CD4-positive, alpha-beta T cell treated with Interleukin-6 at 100 ng/mL for 8 hours (primary cell): ENCODE measurements at places on chromosomes 5 and 9.
A peak's percentile ranks its signal among the peaks of the same experiment; 100 is the strongest.

GRCh38 chr5:6574111-6574510 is 58.7 kb downstream of the NSUN2 start:
- DNase-seq: no peak

GRCh38 chr5:179154991-179155955 is 95.1 kb downstream of the ZNF354C start:
- no peak for DNase-seq

DNA sequence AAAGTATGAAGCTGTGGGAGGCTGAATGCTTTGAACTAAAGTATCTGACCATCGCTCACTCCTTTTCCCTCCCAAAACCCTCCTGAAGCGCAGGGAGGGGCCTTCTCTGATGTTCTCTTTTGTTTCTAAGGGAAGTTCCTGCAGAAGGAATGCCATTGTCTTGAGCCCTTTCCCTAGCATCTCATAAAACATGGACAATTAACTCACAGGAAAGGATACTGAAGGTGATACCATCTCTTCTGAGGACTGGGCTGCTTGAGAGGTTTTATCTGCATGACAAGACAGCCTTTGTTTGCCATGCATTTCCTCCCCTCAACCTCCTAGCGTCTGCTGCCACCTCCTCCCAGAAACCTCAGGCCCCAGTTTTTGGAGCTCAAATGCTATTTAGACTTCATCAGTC is 4.3 kb upstream of the RMND5B start:
- no peak for DNase-seq

DNA sequence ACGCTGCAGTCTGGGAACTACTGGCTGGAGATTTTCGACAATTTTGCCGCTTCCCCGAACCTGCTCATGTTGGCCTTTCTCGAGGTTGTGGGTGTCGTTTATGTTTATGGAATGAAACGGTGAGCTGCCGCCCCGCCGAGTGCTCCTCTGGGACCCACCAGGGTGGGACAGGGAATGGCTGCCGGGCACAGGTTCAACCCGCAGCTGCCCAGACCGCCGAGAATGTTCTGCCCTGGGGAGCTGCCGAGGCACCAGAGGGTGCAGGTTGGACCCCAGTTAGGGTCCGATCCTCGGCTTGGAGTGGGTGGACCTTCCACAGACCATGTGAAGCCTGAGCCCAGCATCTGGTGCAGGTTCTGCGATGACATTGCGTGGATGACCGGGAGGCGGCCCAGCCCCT is 19.1 kb downstream of the SLC6A18 start:
- DNase-seq: no peak

DNA sequence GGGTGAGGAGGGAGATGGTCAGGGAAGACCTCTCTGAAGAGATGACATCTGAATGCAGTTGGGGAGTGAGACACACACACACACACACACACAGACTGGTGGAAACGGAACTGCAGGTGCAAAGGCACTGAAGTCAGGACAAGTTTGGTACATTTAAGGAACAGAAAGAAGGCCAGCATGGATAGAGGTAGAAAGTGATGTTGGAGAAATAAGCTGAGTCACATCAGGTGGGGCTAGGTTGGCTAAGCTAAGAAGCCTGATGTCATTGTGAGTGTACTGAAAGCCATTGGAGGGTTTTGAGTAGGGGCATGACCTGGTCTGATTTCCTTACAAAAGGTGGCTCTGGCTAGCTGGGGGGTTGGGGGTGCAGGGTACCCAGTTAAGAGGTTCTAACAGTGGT is 3.1 kb downstream of the BSPRY start:
- no peak for DNase-seq

GRCh38 chr5:55141945-55142690 is 17.9 kb upstream of the GPX8 start:
- DNase-seq: peak; percentile 4

DNA sequence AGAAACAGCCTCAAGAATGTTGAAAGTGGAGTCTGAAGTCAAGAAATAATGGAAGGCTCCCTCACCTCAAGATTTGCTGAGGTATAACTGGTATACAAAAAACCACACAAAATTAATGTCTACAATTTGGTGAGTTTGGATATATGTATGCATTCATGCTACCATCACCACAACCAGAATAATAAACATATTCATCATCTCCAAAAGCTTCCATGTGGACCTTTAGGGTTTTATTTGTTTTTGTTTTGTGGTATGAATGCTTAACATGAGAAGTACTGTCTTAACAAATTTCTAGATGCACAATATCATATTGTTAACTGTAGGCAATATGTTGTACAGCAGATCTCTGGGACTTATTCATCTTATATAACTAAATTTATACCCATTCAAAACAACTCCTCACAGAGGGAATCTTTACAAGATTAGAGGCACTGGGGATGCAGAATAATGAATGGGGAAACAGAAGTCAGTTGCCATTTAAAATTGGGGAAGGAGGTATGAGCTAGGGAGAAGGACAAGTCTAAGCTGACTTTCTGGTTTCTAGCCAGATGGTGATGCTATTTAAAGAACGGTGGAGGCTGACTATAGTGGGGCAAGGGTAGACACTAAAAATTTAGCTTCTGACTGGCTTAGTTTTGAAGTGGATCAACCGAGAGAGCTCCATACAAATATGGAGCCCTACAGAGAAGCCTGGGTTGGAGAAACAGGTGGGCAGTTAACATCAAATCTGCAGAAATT is 213.9 kb downstream of the BNC2 start:
- no peak for DNase-seq

DNA sequence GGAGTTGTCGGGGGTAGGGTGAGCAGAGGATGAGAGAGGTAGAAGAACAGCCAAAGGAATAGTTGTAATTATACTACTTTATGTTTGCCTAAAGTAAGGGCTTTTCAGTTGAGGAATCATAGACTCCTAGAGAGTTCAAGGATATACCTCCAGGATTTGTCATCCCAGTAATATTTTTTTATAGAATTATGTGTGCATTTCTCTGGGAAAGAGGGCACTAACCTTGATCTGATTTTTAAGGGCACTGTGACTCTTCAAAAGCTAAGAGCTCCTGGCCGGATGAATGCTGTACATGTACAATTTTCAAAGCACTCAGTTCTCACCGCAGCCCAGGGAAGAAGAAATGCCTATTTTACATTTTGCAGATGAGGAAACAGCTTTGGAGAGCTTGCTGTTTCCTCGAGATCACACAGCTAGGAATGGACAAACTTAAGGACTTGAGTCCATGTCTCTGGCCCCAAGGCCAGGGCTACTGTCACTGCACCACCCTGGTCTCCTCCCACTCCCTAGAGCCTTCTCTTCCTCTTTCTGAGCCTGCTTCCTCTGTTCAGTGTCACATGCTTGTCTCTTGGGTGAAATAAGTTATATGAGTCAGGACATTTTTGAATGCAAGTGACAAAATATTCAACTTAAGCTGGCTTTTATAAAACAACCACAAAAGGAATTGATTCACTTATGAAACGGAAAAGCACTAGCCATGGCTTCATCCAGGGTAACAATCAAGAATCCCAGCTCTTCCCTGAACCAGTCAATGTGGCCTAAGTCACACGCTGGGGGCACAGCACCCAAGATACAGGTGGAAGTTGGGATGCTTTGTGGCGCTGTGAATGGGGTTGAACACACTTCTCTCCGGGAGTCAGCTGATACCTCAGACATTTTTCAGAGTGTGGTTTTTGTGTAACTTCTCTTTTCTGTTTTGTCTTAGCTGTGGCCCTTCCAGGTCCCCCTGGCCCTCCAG is 45.7 kb upstream of the TGFBR1 start:
- peak; percentile 25 for DNase-seq

DNA sequence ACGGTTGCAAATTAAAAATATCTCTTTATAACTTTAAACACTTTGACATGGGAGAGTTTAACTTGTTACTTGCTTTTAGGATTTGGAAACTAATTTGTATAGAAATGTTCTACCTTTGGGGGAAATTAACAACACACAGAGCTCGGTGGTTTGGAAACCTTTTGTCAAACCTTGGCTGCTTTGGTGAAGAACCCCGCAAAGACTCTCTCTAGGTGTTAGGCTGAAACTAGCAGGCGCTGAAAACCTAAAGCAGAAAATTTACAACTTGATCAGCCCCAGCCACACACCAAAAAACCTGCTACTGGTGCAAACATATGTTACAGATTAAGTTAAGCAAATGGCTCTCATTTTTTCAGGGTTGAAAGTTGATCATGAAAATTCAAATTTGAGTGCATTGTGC is 25.8 kb downstream of the NR2F1 start:
- DNase-seq: no peak

DNA sequence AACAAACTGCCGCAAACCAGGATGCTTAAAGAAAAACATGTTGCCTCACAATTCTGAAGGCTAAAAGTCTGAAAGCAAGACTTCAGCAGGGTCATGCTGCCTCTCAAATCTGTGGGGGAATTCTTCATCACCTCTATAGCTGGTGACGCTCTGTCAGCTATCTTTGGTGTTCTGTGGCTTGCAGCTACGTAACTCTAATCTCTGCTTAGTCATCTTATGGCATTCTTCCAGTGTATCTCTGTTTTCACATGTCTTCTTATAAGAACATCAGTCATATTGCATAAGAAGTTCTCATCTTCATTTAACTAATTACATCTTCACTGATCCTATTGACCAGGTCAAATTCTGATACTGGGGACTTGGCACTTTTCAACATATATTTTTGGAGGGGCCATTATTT is 243.0 kb downstream of the CDH10 start:
- no peak for DNase-seq

DNA sequence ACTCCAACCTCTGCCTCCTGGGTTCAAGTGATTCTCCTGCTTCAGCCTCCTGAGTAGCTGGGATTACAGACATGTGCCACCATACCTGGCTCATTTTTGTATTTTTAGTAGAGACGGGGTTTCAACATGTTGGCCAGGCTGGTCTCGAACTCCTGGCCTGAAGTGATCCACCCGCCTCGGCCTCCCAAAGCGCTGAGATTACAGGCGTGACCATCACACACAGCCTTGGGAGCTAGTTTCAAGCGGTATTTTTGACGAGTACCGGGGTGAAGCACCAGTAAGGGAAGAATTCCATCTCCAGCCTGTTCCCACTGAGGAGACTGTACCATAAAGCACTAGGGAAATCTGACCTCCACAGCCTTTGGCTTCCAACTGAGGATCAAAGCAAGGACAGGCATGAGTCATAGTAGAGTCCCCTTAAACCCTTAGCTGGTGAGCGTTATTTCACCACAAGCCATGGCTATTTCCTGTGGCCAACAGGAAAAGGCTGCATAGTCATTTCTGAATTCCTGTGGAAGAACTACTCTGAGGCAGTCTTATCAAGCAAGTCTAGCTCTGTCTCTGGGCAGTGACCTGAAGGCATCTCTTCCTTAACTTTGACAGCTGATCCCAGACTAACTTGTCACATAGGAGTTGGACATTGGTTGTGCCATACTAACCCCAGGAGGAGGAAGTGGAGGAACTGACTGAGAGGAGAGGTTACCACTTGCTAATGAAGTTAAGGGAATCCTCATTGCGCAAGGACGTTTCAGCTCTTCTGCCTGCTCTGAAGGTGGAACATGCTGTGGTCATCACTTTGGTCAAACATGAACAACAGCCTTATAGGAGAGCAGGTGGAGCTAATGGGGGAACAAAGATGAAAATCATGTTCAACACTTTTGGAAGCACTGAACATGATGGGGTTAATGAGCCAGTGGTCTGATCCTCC is 85.8 kb upstream of the DMRT1 start:
- no peak for DNase-seq

- DNase-seq: no peak
Measured at GRCh38 chr5:112023766-112024165, 266.8 kb upstream of the NREP start.

DNA sequence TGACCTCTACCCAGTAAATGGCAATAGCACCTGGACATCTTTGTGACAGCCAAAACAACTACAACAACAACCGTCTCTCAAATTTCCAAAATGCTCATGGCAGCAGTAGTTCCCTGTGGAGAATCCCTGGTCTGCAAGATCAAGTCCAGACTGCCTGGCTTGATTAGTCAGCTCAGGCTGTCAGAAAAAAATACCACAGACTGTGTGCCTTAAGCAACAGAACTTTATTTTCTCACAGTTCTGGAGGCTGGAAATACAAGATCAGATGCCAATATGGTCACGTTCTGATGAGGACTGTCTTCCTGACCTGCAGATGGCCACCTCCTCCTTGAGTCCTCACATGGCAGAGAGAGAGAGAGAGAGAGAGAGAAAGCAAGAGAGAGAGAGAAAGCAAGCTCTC is 52.3 kb upstream of the MOCS2 start:
- no peak for DNase-seq

DNA sequence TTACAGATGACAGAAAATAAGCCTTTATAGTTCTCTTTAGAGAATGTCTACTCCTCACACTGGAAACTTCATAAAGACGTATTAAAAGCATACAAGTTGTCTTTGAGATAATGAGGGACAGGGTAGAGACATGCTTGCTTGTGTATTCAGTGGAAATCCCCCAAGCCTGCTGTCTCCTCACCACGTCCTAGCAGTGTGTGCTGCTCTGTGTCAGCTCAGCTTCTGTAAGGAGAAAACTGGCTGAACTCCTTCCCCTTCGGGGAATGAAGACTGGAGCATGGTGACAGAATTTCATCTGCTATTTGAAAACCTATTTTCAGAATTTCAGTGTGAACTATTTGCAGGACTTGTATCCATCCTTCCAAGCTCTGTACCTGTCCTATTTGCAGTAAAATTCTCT is 9.4 kb downstream of the OR2V2 start:
- no peak for DNase-seq

- DNase-seq: no peak
Measured at GRCh38 chr5:57594436-57594835, 111.8 kb upstream of the ACTBL2 start.

DNA sequence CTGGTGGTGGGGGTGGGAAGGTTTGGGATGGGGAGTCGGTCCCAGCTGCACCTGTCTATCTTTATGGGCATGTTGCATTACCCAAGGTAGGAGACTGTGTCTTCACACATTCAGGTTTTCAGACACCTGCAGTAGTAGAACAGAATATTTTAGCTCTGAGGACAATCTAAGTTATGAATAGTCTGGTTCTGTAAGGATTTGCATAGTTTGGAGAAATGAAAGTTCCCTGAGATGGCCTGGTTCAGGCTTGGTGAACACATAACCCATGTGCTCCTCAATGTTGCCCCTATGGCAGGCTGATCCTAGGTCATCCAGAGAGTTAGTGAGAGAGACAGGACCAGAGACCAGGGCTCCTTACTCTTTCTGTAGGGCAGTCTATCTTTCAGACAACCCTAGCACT is 20.7 kb downstream of the TNFSF8 start:
- no peak for DNase-seq

DNA sequence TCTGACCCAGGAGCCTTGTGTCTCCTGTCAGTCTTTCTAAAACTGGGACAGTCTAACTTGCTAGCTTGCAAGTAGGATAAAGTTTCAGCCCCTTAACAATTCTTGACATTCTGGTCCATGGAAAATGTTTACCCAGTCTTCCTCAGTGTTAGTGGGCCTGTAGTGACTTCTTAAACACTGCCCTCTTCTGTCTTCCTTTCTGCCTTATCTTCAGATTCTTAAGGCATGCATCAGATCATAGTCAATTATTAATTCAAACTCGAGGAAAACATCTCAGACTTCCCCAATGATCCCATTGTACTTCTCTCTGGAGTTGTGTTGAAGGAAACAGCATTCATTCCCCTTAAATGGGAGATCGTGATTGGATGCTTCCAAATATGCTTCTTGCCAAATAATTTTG is 1199.8 kb downstream of the DTWD2 start:
- DNase-seq: no peak

- no peak for DNase-seq
Measured at GRCh38 chr5:264338-264737, 7.1 kb upstream of the PDCD6 start.

GRCh38 chr9:91741522-91741921 is 208.5 kb downstream of the ROR2 start:
- DNase-seq: no peak

- no peak for DNase-seq
Measured at GRCh38 chr5:122500245-122501088, 188.4 kb downstream of the SNCAIP start.

- no peak for DNase-seq
Measured at GRCh38 chr9:78928625-78929405, 631.9 kb downstream of the PSAT1 start.
